ENCODE measurements at places on chromosomes 7 and 10. TPM values are rescaled to one million over a fixed set of nuclear protein-coding genes. Genes with fewer than 3 reads are reported as not detected.

Gene LIPN
- total RNA-seq, result not detected

Gene CCDC3
- total RNA-seq, result 26.1 TPM

Gene CCDC172
- not detected for total RNA-seq

Gene ELOVL3
- total RNA-seq, result not detected

Gene MRLN
- total RNA-seq, result not detected

Gene VPS26A
- total RNA-seq, result 56.2 TPM

Gene CDNF
- total RNA-seq, result 1.9 TPM

Gene ZNF485
- total RNA-seq, result 0.90 TPM

Gene HABP2
- total RNA-seq, result not detected

Gene ASZ1
- total RNA-seq, result not detected

Gene UBE2D1
- 22.2 TPM for total RNA-seq

Gene SMARCD3
- total RNA-seq, result 5.4 TPM

Gene THAP5
- total RNA-seq, result 16.4 TPM

Gene INSYN2A
- 1.7 TPM for total RNA-seq

Gene ADIRF
- total RNA-seq, result not detected

Gene NMT2
- total RNA-seq, result 7.4 TPM

Gene CRYGN
- not detected for total RNA-seq

Gene VAX1
- total RNA-seq, result 26.3 TPM

Gene CYP2W1
- not detected for total RNA-seq

Gene POU6F2
- 1.1 TPM for total RNA-seq

Gene EGR2
- total RNA-seq, result 1.2 TPM

Gene SFRP4
- total RNA-seq, result not detected

Gene STEAP2
- total RNA-seq, result 0.49 TPM

Measured in endothelial cell (in vitro differentiated cells).